ENCODE measurements at places on chromosomes 4 and X. TPM values are rescaled to one million over a fixed set of nuclear protein-coding genes. Genes with fewer than 3 reads are reported as not detected.

GRCh38 chr4:41714364-41715000 is 34.0 kb downstream of the PHOX2B start:
- DNase-seq = no peak

- no peak for DNase-seq
These were observed 556 bp upstream of the SLC25A43 start for GRCh38 chrX:119398587-119398973.

- no peak for DNase-seq
These were observed 585.8 kb upstream of the FAT1 start for GRCh38 chr4:187309456-187309855.

DNA sequence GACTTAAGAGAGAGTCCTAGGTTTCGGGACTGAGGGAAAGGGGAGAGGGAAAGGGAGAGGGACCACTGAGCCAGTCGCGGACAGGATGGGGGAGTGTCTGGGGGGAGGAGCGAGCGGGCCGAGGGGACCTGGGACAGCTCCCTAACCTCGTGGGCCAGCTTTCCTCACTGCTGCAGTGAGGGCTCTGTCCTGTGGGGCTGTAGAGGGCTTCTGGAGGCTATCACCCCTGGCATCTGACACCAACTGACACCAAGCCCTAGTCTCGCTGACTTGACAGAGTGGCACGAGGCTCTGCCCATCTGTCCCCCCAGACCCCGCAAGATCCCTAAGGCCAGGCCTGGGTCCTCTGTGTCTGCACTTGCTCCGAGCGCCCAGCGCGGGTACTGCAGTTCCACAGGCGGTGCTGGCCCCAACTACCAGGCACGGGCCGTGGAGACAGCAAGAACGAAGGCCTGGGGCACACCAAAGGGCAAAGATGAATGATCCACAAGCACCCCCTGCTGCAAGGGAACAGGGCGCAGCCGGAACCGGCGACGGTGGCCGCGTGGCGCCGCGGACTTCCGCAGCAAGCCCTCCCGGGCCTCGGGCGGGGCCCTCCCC is 465 bp downstream of the HAUS7 start:
- DNase-seq = peak; percentile 49

GRCh38 chrX:139920316-139920715 is 12.5 kb downstream of the ATP11C start:
- no peak for DNase-seq

GRCh38 chr4:25096251-25096980 is 63.8 kb downstream of the SEPSECS start:
- no peak for DNase-seq

DNA sequence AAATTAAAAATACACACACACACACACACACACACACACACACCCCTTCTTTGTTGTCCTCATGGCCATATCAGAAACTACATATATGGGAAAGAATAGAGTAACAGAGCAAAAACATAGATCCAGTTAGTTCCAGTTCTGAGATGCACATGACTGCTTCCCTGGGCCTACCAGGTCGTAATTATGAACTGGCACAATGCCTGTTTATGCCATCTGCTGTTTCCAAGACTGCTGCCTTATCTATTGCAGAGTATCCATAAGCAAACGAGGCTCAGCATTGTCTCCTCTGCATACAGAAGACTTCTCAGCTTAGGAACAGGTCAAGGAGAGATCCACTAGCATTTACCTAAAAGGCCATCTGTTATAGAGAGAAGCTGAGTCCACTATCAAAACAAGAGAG is 789.0 kb downstream of the TECRL start:
- no peak for DNase-seq

DNA sequence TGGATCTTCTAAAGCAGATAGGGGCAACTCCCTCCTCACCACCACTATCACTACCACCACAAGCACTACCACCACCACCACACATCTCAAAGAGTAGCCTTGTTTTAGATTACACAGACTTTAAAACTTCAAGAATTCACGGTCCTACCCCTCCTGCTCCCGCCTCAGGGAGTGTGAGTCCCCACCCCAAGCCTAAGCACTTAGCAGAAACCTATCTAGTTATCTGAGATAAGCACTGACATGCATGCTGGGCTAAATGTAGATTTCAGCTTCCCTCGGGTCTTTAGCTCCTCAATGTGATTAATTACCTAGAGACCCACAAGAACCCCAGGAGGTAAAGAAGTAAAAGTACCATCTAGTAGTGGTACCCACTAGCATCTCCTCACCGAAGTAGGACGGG is 775 bp downstream of the AMOT start:
- DNase-seq = no peak

DNA sequence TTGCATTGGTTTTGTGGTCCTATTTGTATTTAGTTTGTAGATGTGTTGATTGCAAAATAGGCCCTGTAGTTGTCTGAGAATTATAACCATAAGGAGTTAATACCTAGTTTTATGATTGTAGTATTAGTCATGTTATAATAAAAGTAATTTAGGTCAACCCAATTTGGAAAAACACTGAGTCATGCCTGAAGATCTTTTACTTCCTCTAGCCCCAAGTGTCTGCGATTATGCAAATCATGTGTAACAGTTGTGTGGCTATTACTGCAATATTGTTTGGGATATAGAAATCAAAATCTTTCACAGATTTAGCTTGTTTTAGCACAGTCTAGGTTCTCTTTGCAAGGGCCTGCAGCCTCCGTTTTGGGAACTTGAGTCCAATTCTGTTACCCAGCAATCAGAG is 12.6 kb downstream of the SRD5A3 start:
- peak; percentile 30 for DNase-seq

GRCh38 chr4:15414551-15415091 is 13.2 kb upstream of the C1QTNF7 start:
- no peak for DNase-seq

DNA sequence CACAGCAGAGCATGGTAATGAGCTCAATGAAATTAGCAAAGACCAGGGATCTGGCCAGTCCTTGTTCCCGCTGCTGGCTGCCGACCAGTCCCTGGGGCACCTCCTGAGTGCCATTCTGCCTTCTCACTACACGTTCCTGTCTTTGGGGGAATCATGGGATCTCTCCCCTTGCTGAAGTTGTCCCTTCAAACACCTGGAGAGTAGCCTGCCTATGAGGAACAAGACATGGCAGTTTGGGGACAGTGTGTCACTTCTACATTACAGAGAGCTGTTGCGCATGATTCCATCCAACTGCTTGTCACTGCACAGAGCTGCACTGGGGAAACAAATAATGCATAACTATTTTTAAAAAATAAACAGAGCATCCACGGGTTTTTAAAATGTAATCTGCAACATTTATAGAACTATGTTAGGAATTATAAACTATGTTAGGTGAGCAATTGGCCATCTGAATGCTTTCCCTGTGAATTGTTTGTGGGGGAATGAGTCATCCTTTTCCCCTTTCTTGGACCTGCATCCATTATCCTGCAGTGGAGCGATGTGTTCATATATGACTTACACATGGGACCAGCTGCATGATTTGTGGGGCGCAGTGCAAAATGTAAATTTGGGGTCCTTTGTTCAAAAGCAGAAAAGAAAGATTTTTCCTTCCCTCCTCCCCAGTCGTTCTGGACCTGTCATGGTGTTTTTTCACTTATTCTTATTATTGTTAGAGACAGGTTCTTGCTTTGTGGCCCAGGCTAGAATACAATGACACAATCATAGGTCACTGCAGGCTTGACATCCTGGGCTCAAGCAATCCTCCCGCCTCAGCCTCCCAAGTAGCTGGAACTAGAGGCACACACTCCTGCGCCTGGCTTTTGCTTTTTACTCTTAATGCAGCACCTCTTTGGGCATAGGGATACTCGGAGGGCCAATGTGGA is 115.0 kb upstream of the TBL1X start:
- no peak for DNase-seq

DNA sequence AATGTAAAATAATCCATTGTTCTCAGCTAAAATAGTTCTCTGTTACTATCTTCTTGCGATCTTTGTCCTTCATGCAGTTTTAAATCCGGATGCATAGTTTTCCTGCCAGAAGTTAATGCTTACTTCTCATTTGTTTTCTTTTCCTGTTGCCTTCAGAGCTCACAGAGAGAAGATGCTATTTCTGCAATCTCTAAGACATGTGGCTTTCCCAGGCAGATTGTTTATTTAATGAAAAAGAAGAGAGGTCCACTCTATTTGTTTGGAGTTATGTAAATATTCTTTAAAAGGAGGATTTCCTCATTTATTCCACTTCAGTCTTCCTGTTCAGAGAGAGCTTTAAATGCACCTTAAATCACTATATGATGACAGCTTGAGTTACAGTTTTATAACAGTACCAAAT is 39.3 kb upstream of the HPGD start:
- no peak for DNase-seq

GRCh38 chr4:143091862-143092261 is 92.9 kb upstream of the USP38 start:
- no peak for DNase-seq

GRCh38 chrX:128020701-128021100 is 31.5 kb downstream of the ACTRT1 start:
- no peak for DNase-seq

The MAGEE1 gene
- total RNA-seq = 0.17 TPM

The TMPRSS11F gene
- not detected for total RNA-seq

The HMX1 gene
- not detected for total RNA-seq

The UGT2A1 gene
- not detected for total RNA-seq

The SSX1 gene
- not detected for total RNA-seq

The GAGE12J gene
- total RNA-seq = not detected

The AR gene
- total RNA-seq = not detected

The PPARGC1A gene
- 0.26 TPM for total RNA-seq

All from OCI-LY7 (cell line).